ENCODE measurements at places on chromosomes 4 and X.

DNA sequence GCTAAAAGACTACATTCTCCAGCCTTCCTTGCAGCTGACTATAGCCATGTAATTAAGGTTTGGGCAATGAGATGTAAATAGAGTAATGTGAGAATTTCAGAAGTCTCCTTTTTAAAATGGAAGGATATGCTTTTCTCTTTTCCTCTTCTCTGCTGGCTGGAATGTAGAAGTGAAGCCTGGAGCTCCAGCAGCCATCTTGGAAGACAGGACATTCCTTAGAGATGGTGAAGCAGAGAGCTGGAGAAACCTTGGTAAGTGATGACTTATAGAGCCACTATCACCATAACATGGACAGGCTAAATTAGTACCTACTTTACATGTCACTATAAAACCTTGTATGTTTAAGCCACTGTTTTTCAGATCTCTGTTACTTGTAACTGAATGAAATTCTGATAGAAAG lies 48.0 kb downstream of the RASL11B start:
- no peak for DNase-seq

- no peak for DNase-seq
Measured at GRCh38 chr4:127843704-127844600, 36.7 kb upstream of the PLK4 start.

- DNase-seq: no peak
Measured at GRCh38 chrX:68989456-68989855, 160.6 kb downstream of the EFNB1 start.

GRCh38 chr4:185741795-185742194 lies 70.2 kb downstream of the SORBS2 start:
- DNase-seq: no peak

DNA sequence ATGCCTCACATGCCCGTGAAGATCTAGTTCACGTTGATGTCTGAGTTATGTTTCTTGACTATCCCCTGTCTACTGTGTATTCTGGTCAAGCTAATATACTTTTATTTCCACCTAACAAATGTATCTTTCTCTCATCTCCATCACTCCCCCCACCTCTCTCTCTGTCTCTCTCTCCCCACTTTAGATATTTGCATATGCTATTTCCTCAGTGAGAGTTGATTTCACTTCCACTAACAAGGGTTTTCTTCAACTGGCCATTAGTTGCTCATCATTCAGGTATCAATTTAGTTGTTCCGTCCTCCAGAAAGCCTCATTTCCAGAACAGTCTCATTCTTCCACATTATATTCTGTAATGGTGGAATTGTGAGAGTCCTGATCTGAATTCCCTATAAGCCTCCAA lies 1777.8 kb upstream of the TENM3 start:
- DNase-seq: no peak

DNA sequence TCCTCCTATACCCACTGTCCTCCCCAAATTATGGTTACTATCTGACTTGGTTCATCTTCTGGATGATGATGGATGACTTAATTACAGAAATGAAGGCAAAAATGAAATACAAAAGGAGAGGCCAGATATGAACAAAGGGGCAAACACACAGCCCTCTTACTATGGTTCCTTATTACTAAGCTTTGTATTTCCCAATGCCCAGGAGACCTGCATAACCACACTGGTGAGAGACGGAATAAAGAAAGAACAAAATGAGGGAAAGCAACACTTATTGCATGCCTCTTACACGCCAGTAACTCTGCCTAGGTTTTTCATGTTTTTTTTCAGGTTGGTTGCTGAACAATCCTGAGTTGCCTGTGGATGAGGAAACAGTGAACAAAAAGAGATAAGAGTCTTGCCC lies 120.5 kb downstream of the SLC10A7 start:
- DNase-seq: peak; percentile 26

GRCh38 chr4:13325744-13326143 lies 158.4 kb downstream of the RAB28 start:
- no peak for DNase-seq

DNA sequence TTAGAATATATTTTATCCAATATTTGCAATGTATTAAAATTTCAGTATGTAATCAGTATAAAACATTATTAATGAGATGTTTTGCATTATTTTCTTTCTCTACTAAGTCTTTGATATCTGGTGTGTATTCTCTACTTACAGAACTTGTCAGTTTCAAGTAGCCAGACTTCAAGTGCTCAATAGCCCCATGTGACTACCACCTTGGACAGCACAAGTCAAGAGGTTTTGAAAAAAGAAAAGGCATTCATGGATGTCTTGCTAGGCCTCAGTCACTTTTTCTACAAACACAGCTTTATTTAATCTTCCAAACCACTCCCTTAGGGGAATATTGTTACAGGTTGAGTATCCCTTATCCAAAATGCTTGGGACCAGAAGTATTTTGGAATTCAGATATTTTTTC lies 189.4 kb downstream of the QDPR start:
- no peak for DNase-seq

DNA sequence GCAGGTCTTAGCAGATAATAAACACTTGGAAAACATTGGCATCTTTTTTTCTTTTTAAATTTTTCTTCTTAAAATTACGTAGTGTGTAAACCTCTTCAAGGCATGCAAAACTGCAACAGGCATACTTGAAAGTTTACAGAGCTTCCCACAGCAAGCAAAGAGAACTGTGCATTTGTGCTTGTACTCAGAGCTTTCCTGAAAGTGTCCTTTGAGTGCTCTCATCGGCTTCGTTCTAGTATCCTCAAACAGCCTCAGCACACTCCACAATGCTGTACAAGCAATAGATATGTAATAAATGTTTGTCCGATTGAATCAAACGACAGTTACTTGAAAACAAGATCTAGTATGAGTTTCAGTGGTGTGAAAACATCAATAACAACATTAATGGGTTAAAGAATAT lies 227.5 kb downstream of the PAPSS1 start:
- no peak for DNase-seq

- no peak for DNase-seq
Measured at GRCh38 chr4:338759-339097, 1.1 kb downstream of the ZNF141 start.

DNA sequence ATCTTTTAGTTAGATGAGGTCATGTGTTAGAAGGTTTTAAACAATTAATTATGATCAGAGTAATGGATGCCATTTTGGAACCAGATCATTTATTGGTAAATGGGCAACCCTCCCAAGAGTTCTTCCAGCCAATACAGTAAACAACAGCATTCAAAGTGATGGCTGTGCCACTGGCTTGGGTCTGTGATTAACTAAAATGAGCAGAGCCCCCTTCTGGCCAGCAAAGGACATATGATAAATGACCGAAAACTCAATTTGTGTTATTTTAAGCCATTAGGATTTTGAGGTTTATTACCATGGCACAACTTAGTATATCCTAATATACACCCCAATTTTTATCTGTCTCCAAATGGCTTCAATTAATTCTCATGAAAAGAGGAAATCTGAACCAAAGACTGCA lies 90.8 kb upstream of the NPFFR2 start:
- no peak for DNase-seq

DNA sequence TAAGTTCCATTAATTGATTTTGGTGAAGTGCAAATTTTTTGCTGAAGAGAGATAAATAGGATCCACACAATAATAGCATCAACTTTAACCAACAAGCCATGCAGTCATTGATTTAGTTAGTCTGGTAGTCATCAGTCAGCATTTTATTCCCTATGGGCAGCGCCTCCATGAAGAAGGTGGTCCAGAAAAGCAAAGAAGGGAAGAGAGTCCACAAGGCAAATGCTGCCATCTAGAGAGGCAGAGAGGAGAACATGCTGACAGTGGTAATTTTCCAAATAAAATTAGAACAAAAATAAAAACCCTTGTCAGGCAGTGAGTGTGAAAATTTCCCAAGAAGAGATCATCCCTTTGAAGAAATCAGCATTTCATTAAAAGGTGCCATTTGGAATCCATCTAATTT lies 366.7 kb upstream of the FAM241A start:
- DNase-seq: no peak

- no peak for DNase-seq
Measured at GRCh38 chr4:182197611-182198010, 45.6 kb upstream of the TENM3 start.

GRCh38 chr4:83618431-83618830 lies 82.5 kb downstream of the GPAT3 start:
- peak; percentile 39 for DNase-seq

DNA sequence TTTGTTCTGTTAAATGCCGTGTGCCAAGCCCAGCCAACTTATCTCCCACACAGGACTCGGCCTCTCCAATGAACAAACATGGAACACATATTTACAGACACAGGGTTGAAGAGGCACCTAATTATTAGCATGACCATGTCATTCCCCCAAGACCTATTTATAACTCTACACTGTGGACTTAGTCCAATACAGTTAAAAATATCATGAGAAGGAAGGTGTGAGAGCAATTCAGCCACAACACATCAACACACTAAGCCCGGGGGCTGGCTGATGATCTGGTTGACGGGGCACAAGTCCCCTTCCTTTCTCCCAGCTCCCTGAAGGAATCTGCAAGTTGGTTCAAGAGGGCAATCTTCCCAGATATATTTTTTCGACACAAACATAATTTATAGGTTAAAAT lies 28.1 kb downstream of the MANBA start:
- DNase-seq: no peak

DNA sequence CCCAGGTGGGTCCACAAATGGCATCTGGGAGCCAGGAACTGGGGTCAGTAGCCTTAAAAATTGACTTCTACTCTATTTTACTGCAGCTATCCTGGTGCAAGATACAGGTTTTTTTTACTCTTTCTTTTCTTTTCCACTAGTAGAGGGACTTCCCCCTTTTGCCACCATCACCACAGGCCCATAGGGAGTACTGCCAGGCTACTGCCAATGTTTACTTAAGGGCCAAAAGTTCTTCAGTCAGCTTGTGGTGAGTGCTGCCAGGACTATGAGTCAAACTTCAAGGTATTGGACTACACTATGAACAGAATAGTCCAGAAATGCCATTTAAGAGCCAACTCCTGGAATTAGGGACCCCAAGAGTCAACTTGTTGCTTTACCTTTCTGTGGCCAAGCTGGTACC lies 94.7 kb downstream of the EDA2R start:
- no peak for DNase-seq

GRCh38 chr4:5357870-5358269 lies 306.6 kb downstream of the STK32B start:
- DNase-seq: no peak

DNA sequence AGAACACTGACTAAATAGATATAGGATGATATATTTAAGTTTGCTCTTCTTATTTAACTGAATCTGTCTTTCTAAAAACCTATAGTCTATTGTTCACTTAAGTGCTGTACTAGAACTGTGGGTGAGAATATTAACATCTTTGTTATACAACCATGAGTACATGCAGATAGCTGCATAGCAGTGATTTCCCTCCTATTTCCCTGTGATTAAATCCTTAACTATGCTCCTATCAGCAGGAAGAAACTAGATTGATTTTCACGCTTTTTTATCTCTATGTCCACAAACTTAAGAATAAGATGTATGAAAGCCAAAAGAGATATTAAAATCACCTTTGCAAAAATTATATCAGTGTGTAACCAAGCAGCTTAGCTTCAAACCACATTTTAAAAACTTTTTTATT lies 11.3 kb upstream of the UGT2A3 start:
- no peak for DNase-seq

- no peak for DNase-seq
Measured at GRCh38 chr4:81508411-81509185, 36.9 kb upstream of the RASGEF1B start.

DNA sequence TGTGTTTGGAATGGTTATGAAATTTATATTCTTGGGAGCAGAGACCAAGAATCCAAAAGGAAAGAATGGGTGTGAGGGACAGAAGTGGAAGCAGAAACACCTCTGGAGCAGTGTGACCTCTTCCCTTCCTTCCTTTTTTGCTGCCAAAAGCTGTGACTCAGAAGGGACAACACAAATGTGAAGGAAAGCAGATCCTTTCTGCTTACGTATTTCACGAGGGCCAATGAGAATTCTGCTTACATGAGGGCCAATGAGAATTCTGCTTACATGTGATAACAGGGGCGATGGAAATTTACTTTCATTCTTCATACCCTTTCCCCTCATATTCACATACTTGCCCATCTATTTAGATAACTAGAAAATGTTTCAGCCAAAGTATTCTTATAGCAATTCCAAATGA lies 404.6 kb downstream of the PRDM5 start:
- DNase-seq: peak; percentile 83

DNA sequence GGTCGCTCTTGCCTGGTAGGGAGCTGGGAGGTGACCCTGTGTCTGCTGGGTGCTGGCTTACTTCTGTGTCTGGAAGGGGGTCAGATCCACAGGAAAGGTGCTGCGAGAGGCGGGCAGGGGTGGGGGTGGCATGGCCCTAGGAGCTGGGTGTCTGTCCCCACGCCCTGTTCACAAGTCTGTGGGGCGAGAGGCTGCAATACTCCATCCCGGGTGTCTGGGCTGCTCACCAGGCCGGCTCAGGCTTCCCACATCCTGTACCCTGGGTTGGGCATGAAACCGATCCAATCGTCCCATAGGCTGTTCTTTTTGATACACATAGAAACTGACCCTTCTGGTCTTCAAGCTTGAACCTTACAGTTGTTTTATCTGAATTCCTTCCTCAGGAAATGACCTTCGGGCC lies 993 bp upstream of the CTAG2 start:
- no peak for DNase-seq

DNA sequence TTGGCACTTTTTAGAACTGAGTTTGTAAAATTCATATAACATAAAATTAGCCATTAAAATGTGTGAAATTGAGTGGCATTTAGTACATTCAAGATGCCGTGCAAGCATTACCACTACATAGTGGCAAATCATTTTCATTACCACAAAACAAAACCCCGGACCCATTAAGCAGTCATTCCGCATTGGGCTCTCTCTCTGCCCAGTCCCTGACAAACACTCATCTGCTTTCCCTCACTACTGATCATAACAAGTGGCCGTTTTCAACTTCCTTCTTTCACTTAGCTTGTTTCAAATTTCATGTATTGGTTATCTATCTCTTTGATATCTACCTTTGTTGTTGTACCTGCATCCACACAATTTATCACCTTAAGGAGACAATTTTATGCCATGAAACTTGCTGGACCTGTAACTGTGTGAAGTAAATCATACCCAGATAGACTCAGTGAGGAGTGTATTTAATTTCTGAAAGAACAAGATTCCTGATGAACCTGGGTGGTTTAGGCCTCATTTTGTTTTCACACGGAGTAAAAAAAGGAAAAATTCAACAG lies 202.1 kb downstream of the OR13H1 start:
- DNase-seq: no peak

GRCh38 chr4:75673959-75674328 lies 733 bp upstream of the G3BP2 start:
- DNase-seq: no peak

All from fibroblast of gingiva (primary cell).